Thymus (tissue), 14 donors: ENCODE measurements at places on chromosomes 13 and 19.
A peak's percentile ranks its signal among the peaks of the same experiment; 100 is the strongest.

- no peak for DNase-seq
Measured at GRCh38 chr13:84129966-84130365, 247.7 kb upstream of the SLITRK1 start.

DNA sequence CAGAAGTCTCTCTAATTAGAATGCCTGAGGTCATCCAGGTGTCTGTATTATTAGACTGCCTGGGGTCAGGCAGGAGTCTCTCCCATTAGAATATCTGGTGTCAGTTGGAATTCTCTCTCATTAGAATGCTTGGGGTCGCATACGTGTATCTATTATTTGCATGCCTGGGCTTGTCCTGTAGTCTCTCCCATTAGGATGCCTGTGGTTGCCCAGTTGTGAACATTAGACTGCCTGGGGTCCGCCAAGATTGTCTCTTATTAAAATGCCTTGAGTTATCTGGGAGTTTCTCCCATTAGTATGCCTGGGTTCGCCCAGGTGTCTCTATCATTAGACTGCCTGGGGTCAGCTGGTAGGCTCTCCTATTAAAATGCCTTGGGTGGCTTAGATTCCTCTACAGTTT, 1494.7 kb downstream of the UQCRFS1 start:
- DNase-seq, result no peak

DNA sequence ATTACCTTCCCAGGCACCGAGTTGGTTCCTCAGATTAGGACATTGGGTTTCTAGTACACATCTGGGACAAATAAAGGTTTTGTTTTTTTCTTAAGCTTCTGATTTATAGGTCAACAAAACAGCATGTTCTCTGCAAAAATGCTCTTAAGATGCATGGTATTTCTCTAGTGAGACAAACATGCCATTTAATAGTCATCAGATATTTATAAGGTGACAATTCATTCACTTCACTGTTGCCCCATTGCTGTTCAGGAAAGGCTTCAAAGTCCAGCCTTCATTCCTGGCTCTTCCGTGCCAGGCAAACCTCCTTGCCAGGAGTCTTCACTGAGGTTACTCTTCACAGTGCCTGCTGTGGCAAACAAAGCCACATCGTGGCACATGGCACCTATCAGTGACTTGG, 156.3 kb upstream of the FNDC3A start:
- no peak for DNase-seq

GRCh38 chr13:99990126-99990977, 8.8 kb downstream of the ZIC2 start:
- DNase-seq, result no peak

- DNase-seq, result no peak
Measured at GRCh38 chr19:15137777-15138176, 30.6 kb downstream of the SYDE1 start.

GRCh38 chr19:1248786-1249297, 459 bp downstream of the MIDN start:
- DNase-seq, result peak; percentile 76

GRCh38 chr19:6500837-6501739, 1.0 kb downstream of the TUBB4A start:
- no peak for DNase-seq

DNA sequence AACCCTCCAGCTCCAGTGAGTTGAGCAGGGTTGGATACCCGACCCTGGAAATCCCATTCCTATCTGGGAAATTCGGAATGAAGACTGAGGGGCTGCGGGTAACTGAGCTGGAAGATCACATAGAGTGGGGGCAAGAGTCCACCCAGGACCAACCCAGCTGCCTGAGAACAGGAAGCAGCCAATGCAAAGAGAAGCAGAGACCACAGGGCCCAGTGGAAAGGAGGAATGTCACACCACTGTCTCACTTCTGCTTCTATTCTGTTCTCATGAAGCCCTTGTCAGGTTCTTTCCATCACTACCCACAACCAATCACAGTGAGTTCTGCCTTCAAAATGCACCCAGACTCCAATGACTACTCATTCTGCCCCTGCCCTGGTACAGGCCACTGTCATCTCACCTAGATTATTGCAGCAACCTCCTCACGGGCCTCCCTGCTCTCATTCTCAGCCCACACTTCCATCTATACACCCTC, 15.3 kb downstream of the DYRK1B start:
- no peak for DNase-seq

- DNase-seq, result no peak
Measured at GRCh38 chr19:7901337-7901736, 2.3 kb upstream of the MAP2K7 start.

DNA sequence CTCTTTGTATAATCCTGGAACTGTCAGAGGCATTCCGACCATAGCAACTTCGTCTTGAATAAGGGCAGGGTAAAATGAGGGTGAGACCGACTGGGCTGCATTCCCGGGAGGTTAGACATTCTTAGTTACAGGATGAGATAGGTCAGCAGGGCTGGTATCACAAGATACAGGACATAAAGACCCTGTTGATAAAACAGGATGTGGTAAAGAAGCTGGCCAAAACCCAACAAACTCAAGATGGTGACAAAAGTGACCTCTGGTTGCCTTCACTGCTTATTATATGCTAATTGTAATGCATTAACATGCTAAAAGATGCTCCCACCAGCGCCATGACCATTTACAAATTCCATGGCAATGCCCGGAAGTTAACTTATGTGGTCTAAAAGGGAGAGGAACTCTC, 27.7 kb upstream of the MBNL2 start:
- DNase-seq, result no peak

- DNase-seq, result no peak
Measured at GRCh38 chr13:46043647-46044046, 8.9 kb downstream of the ZC3H13 start.

DNA sequence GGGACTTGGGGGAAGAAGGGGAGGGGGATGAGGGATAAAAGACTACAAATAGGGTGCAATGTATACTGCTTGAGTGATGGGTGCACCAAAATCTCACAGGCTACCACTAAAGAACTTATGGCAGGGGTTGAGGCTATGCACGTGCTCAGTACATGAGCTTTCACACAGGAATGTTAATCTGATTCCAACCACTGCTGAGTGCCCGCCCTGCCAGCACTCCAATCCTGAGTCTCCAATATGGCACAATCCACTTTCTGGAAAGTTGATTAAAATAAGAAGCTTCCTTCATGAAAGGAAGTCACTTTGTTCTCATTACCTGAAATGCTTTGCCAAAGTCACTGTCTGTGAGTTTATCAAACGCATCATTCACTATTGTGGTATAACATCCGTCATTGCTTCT, 463.0 kb downstream of the IRS2 start:
- DNase-seq, result no peak

GRCh38 chr19:42496460-42497133, 31.7 kb downstream of the CEACAM1 start:
- DNase-seq, result no peak

DNA sequence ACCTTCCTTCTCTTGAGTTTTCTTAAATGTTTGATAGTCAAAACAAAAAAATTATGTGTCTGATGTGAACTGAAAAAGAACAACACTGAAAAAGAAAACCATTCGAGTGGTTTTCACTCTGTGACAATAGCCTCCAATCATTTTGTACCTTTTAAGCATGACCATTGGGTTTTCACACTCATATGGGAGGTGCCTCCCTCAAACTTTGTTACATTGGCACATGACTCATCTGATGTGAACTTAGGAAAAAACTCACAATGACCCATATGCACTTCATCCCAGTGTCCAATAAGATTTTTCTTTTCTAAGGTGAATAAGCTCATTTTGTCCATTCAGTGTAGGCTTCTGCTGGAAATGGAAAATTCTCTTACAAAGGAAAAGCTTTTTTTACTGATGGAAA, 66.6 kb upstream of the XPO4 start:
- DNase-seq, result no peak
